ENCODE measurements at places on chromosomes 1 and 21.
A peak's percentile ranks its signal among the peaks of the same experiment; 100 is the strongest.

DNA sequence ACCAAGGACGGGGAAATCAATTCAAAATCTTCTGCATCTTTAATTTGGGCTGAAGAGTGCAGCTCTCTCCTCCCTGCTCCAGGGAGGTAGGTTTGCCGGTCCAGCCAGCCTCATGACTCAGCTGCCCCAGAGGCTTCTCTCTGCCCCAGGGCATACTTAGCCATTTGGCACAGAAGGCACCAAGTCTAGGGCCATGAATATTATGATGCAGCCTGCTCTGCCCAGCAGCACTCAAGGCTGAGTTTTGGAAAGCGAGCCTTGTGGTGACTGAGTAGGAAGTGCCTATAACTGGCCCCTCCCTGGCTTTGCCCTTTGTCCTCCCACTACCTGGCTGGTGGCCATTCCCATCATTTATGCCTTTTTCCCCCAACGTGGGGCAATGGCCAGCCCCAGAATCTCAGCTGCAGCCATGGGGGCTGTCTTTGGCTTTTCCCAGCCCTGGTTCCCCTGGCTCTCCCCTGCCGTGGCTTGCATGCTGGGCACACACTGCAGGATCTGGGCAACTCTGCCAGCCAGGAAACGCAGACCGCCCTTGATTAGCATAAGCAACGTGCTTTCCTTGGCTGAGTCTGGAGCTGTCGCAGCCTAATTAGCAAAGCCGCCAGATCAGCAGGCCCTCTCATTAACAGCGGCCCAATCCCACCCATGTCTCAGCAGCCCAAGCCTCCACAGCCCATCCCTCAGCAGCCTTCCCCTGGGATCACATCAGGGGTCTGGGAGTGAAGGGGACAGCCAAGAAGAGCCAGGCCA lies 258.6 kb upstream of the TMEM51 start:
- no peak for DNase-seq

DNA sequence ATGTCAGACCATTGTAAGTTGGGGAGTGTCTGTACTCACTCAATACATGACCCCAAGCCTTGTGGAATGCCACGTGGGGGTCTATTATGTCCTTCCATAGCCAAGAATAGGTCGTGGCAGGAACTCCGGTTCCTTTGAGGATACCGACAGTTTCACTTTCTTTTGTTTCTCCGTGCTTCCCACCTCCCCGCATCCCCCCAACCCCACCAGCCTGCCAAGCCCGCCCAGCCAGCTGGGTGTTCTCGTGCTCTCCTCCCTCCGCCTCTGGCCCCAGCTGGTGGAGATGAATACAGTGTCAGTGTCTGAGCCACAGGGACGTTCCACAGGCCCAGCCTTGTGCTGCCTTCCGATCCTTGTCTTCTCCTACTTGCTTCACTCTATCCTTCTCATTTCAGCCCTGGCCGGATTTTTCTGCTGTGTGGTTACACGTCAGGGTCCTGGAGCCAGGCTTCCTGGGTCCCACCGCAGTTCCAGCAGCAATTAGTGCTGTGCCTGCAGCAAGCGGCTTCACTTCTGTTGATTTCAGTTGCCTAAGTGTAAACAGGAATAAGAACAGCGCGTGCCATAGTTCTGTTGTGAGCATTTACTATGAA lies 4.1 kb upstream of the AGTRAP start:
- DNase-seq, result no peak

DNA sequence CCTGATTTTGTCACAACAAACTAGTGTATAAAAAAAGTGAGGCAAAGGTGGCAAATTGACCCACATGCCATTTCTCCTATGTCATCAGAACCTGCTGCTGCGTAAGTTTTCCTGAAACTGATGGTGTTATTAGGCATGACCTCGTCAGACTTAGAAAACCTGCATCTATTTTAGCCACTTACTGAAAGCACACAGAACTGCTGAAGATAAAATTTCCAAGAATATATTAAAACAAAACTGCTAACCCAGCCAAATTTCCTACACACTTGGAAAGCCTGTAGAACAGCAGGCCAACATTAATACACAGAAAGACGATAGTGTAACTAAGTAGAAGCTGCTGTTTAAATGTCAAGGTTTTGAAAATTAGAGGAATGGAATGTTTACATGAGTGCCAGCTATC lies 674.5 kb upstream of the CXADR start:
- DNase-seq, result no peak

- DNase-seq, result no peak
Observed at GRCh38 chr1:3359351-3359750, 95.1 kb upstream of the ARHGEF16 start.

- DNase-seq, result no peak
Observed at GRCh38 chr1:11539850-11540772, 61.2 kb downstream of the DISP3 start.

DNA sequence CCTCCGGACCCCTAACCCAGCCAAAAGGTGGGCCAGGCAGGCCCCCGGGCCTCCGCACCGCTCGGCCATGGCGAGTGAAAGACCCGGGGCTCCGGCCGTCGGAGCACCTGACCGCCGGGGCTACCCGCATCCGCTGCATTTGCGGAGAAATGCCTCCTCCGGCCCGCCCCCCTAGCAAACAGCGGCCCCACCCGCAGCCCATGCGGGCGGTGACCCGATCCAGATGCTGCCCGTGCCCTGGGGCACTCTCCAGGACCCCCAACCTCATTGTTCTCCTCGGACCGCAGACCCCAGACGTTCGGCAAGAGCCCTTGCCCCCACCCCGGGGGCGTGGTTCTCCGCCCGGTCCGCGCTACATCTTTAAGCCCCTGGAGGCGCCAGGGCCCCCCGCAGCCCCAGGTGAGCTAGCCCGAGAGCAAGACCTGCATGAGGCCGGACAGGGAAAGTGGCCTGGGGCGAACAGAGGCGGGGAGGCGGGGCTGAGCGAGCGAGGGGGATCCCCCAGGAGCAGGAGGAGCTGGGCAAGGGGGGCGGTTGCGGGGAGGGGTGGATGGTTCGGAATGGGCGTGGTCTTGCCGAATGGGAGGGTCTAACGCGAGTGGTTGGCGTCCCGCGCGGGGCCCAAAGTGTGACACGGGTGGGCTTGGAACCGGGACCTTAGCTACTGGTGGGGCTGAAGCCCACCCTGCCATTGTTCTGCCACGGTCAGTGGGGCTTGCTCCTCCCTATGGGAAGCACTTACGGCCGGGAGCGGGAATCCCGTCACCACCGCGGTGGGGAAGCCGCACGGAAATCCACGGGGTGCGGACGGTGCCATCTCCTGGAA lies 6.3 kb upstream of the CRYBG2 start:
- no peak for DNase-seq

DNA sequence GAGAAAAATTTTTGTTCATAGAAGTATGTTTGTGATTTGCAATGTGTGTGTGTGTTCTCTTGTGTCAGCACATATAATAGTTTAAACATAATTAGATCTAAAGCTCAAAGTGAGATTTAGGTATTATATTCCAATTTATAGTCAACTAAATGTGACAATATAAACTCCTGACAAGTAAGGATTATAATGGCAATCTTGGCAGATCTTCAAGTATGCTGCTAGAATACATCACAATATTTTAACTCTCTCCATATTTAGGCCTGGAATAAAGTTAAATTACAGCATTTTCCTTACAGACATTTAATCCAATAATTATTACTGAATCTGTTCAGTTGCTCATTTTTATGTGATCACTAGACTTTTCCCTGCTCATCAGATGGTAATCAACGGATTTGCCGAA lies 65.8 kb downstream of the LYPLAL1 start:
- DNase-seq, result no peak

DNA sequence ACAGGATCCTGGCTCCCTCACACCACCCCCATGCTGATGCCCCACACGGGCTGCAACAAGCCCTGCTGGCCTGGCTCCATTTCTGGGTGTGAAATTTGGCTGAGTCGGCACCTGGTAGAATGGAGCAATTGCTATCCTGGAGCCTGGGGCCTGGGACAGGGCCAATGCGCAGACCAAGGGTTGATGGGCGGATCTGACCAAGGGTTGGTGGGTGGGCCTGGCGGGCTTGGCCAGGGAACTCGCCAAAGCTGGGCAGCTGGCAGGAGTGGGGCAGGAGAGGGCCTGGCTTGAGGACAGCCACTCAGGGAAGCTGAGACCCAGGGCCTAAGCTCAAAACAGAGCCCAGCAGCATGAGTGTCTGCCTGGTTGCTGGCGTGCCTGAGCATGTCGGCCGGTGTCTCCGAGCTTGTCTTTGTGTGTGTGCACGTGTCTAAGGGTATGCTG lies 70.9 kb upstream of the POU3F1 start:
- DNase-seq, result no peak

GRCh38 chr1:59967141-59967697 lies 40.6 kb upstream of the CYP2J2 start:
- peak; percentile 32 for DNase-seq

DNA sequence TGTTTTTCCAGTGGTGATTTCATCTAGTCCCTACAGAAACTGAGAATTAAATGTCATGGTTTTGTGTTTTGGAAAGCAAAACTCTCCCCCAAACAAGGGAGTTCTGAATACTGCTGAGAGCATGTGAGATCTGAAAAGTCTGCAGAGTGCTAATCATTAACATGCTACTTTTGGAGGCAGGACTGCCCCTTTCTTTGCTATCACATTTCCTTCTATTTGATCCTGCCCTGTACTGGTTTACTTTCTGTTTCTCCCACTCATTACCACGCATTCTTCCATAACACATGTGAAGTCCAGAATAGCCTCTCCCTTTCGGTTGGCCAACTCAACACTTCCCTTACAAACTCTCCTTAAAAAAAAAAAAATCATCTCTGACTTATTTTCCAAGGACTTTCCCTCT lies 63.6 kb downstream of the GADD45A start:
- no peak for DNase-seq

GRCh38 chr1:58814251-58815068 lies 30.6 kb upstream of the JUN start:
- no peak for DNase-seq

- DNase-seq, result no peak
Observed at GRCh38 chr1:227758366-227758765, 23.1 kb downstream of the SNAP47 start.

- DNase-seq, result no peak
Observed at GRCh38 chr1:168488138-168488537, 55.7 kb downstream of the XCL2 start.

- no peak for DNase-seq
Observed at GRCh38 chr1:161335796-161336195, 21.6 kb downstream of the SDHC start.

DNA sequence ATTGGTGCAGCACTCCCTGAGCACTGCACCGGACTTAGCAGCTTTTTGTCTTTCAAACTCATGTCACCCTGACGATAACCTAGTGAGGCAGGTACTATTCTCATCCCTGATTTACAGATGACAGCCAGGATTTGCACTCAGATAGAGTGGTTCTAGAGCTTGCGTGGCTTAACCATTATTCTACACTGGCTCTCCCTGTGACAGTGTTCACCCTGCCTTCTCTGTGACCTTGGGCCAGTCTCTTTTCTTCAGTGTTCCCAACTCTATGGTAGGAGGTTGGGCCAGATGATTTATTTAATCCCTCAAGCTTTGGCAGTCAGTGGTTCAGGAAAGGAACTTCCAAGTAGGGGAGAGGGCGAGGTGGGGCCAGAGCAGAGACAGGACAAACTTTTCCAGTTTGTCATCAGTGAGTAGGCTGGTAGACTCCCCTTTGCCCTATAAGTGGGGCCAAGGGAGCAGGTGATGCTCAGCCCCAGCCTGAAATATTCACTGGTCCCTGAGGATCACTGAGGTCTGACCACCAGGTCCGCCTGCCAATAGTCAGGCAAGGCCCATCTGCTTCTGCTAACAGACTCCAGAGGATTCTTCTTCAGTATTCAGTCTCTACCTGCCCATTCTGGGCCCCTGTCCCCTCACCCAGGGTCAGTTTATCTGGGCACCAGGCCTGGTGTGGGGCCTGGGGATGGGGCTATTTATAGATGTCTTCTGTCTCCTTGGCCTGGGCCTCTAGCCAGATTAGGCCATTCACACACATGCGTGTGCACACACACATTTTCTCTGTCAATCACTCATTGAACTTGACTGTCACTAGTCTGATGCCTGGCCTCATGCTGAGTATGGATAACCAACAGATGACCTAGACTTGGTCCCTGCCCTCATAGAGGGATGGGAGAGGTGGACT lies 8.8 kb upstream of the FABP3 start:
- no peak for DNase-seq

- no peak for DNase-seq
Observed at GRCh38 chr1:233355841-233356704, 28.5 kb downstream of the MAP3K21 start.

DNA sequence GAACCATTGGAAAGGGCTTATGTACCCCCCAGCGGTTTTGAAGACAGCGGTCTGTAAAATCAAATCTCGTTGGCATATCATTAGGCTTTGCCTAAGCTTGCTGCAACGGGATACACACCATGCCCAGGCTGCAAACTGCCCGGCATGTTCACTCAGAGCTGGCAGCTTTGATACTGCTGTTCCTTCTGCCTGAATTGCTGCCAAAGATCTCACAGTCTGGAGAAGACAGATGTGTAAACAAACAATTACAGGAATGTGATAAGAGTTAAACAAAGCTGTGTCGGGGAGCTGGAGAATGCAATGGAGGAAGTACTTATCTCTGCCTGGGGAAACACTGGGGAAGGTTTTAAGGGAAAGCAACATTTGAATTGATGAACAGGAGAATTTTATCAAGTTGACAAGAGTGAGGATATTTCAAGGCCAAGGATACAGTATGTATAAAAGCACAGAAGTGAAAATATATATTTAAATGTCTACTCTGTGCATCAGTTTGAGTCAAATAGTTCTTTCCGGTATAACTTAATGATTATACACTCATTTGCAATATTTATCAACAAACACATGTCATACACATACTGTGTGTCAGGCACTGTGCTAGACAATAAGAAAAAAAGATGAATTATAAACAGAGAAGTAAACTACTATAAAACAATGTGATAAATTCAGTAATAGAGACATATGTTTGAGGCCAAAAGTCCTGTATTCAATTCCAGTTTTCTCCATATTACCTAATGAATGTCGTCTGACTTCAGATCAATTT lies 29.9 kb downstream of the CHML start:
- peak; percentile 31 for DNase-seq

DNA sequence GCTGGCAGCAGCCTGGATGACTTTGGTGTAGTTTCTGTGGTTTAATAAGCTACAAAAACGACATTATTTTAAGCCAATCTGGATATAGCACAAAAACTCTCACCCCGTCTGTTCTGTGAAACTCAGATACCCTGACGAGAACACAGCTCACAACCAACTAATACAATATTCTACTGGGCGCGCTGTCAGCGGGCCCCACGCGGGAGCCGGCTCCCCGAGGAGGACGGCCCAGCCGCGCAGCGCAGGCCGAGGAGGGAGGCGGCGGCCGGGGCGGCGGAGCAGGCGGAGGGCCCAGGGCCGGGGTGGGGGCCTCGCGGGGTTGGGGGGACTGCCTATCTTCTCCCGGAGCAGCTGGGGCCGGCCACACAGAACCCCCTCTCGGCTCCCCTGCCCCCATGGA lies 87.2 kb upstream of the POU3F1 start:
- DNase-seq, result no peak

DNA sequence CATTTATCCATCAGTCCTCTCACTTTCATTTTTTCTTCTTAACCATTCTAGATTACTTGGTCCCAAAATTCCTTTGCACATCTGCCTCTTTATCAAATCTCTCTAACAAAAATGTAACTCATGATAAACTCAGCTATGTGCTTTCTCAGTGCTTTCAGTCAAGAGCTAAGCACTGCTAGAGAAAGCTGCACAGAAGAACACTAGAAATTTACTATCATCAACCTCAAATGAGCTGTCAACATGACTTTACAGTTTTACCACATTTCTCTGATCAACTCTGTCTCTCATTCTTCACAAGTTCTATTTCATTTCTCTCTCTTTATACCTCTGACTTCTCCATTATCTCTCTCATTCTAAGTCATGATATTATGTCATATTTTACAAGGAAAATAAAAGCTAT lies 54.2 kb upstream of the PRKACB start:
- DNase-seq, result no peak

- DNase-seq, result no peak
Observed at GRCh38 chr1:47192458-47193384, 2.9 kb upstream of the PDZK1IP1 start.

Measured in NCI-H2107 (cell line).